A549 treated with GW870086 at 1 μM for 4 hours (cell line): ENCODE measurements at places on chromosomes 2 and 18. TPM values are rescaled to one million over a fixed set of nuclear protein-coding genes. Genes with fewer than 3 reads are reported as not detected.

The EFR3B gene
- 11.3 to 13.7 TPM (median 12.3 TPM) in 5 replicates for total RNA-seq

The CXCR2 gene
- not detected in 5 replicates for total RNA-seq

The ABCG8 gene
- not detected in 5 replicates for total RNA-seq

The MTCL1 gene
- total RNA-seq = 49.9 to 68.0 TPM (median 63.1 TPM) in 5 replicates

The GCKR gene
- 0.08 to 0.80 TPM (median 0.43 TPM) in 4 of 5 replicates, not detected in the other for total RNA-seq
